ENCODE measurements at places on chromosomes 7 and 10.

DNA sequence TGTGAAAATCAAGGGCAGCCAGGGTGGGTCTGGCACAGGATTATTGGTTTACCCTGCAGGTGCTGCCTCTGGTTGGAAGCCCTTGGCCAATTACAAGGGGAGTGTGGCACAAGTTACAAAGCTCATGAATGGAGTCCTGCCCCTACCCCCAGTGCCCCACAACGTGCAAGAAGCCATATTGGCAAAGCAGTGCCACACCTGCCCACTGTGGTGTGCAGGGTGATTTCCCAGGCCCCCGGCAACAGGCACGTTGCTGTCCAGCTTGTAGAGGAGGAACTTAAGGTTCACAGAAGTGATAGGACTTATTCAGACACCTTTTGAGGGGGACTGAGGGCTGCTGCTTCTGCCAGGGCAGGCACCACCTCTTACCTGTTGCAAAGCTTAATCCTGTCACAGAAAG, 11.4 kb downstream of the LHPP start:
- no peak for DNase-seq

GRCh38 chr7:27784399-27785053, 44.6 kb downstream of the TAX1BP1 start:
- DNase-seq = no peak

DNA sequence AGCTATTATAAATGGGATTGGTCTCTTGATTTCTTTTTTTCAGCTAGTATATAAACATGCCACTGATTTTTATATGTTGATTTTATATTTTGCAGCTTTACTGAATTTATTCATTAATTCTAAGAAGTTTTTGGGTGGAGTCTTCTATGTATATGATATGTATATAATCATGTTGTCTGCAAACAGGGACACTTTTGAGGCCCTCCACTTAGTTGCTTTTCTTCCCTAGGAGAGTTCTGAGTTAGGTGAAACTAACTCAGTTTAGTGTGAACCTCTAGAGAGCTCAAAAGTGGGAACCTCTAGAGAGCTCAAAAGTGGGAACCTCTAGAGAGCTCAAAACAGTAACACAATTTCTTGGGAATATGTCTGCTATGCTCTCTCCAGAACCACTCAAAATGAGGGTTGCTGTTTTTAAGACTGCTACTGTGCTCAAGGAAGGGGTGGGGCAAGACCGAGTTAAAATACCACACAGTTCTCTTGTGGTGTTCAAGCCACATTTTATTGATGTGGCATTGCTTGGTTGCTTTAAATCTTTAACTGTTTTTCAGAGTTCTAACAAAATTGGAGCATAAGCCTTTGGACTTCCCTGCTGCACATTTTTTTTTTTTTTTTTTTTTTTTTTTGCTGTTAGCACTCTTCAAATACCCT, 13.2 kb downstream of the CCDC7 start:
- DNase-seq = no peak

- no peak for DNase-seq
Measured at GRCh38 chr7:157432541-157432956, 95.7 kb downstream of the DNAJB6 start.

GRCh38 chr7:87032604-87033339, 26.7 kb downstream of the ELAPOR2 start:
- no peak for DNase-seq

- no peak for DNase-seq
Measured at GRCh38 chr7:124263232-124263827, 230.5 kb upstream of the TMEM229A start.

DNA sequence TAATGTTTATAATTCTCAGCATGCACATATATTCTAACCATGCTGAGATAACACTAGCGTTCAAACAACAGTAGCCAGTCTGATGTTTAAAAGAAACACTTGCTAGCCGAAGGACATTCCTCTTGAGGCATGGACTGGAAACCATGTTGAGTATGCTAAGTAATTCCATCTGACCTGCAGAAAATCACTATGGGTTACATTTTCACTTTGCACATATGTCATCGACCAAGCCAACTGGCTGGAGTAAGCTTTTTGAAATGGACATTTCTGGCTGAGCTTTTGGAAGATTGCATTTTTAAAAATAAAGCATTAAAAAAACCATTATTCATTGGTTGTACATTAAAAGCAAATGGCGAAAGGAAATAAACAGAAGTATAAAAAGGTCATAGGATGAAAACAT, 88.2 kb downstream of the BBS9 start:
- no peak for DNase-seq

- DNase-seq = no peak
Measured at GRCh38 chr10:118832241-118832651, 77.5 kb upstream of the CACUL1 start.

DNA sequence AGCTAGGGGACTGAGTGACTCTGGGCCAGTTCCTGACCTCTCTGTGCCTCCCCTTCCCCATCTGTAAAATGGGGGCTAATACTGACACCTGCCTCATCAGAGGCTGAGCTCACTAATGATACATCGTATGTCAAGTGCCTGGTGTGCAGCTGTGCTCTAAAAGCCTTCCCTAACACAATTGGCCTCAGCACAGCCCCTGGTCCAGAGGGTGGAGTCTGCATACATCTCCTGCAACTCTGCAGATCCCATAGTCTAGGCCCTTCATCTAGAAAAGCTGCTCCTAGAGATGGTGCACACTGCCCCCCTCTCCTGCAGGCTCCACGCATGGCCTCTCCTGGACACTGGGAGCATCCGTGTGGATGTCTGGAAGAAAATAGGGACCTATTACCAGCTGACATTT, 255.0 kb downstream of the RPS24 start:
- DNase-seq = no peak

- DNase-seq = no peak
Measured at GRCh38 chr10:103610083-103610472, 116.6 kb downstream of the NEURL1 start.

DNA sequence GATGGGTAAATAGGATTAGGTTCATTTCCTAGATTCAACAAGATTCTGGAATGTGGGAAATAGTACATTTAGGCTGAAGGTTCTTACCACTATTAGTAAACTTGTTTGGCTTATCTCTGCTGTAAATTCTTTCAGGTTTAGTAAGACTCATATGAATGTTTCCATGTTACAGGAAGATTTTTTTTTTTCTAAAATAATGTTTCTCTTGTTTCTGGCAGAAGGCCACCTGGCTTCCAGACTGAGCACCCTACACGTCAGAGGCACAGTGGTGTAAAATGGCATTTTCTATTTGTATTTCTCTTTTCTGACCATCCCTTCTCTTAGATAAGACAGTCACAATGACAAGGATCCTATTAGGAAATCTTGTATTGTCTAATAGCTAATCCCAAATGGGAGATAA, 22.7 kb upstream of the AASS start:
- no peak for DNase-seq

- DNase-seq = no peak
Measured at GRCh38 chr7:33750177-33750576, 155.2 kb upstream of the BMPER start.

DNA sequence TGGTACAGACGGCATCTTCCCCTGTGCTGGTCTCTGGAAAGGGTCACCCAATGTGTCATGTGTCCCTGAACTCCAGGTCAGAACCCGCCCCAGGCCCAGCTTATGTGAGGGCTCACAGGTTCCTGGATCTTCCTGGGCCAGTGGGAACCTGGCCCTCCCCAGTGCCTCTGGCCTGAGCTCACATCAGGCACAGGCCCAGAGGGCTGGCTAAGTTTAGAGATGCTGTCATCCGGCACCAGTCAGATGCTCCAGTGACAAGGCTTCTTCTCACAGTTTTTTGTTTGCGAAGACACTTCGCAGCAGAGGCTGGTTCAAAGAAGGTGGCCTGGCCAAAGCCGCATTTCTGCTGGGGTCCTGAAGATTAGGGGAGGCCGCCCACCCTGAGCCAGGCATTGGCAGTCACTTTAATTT, 11.8 kb downstream of the CAMK2B start:
- DNase-seq = no peak

- DNase-seq = no peak
Measured at GRCh38 chr7:64892116-64892515, 11.0 kb upstream of the ZNF273 start.
